DMS53 (cell line): ENCODE measurements at places on chromosomes 12 and 14.

GRCh38 chr12:105561546-105562198, 231.2 kb downstream of the C12orf75 start:
- DNase-seq = no peak

GRCh38 chr12:13986031-13986430, 4.6 kb upstream of the GRIN2B start:
- peak; percentile 53 for DNase-seq

- no peak for DNase-seq
These were observed 160.6 kb upstream of the FRMD6 start for GRCh38 chr14:51491036-51491545.

DNA sequence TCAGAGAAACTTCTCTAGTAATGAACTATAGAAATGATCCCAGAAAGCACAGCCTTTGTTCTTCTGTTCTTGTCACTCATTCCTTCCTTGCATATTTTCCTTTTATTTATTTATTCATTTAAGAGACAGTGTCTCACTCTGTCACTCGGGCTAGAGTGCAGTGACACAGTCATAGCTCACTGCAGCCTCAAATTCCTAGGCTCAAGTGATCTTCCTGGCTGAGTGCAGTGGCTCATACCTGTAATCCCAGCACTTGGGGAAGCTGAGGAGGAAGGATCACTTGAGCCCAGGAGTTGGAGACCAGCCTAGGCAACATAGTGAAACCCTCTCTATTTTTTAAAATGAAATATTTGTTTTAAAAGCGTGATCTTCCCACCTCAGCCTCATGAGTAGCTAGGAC, 11.5 kb downstream of the TECPR2 start:
- no peak for DNase-seq

GRCh38 chr12:61282790-61283575, 977.2 kb upstream of the USP15 start:
- DNase-seq = no peak

DNA sequence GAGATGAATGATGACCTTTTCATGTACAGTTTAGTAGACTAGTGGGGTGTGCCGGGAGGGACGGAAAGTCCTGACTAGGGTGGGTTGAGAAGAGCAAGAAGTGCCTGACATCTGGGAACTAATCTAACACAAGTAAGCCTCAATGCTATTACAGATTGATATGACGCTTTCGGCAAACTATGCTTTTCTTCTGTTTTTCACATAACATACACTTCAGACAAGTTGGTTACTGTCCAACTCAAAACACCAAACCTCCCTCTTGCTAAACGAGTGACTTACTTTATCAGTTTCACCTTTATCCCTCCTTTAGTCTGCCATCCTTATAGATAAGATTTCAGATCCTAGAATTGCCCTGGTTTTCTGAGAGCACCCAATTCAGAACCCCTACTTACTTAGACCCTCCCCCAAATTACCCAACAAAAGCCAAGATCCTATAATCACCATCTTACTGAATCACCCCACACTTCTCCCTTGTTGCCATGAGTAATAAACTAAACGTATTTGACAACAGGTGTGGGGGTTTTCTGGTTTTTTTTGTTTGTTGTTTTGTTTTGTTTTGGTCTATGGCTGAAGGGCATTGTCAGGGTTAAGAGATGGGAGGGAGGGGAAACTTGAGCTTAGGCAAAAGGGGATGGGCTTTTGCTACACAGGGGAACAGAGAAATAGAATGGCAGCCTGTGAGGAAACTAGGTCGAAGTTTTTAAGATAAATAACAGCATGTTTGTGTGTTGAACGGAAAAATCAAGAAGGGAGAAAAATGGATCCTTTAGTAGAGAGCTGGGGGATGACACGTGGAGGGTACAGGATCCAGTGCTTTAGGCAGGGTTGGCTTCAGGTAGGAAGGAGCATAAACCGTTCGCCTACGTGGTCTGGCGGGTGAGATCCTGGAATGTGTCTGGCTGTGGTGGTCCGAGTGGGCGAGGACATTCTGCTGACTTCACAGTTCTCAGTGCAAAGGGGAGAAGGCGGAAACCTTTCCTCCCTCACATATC, 6.1 kb upstream of the PSMA3 start:
- DNase-seq = peak; percentile 42

GRCh38 chr12:121827351-121828099, 23.7 kb downstream of the SETD1B start:
- DNase-seq = no peak

DNA sequence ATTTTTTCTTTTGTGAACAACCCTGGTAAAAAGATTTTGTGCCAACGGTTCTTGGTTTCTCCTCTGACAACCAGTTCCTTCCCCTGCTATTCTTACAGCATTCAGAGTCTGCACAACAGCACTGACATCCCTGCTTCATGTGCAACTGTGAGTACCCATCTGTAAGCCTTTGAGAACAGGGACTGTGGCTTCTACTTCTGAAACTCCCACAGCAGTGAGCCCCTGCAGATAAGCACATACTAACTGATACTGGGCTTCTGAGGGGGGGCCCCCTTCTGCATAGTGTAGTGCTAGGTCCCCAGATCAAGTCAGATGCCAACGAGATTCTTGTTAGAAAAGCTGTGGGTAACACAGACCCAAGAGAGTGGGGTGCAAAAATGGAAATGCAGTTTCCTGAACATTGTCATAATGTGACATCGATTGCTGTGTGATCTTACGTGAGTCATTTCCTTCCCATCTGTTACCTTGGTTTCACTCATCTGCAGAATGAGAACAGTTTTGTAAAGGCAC, 11.1 kb upstream of the NINJ2 start:
- peak; percentile 40 for DNase-seq

GRCh38 chr14:71597287-71597920, 334.8 kb upstream of the RGS6 start:
- DNase-seq = no peak

- DNase-seq = peak; percentile 94
These were observed 106.6 kb downstream of the PRICKLE1 start for GRCh38 chr12:42482748-42483520.

- DNase-seq = no peak
These were observed 91.9 kb downstream of the KIF26A start for GRCh38 chr14:104230119-104230815.

DNA sequence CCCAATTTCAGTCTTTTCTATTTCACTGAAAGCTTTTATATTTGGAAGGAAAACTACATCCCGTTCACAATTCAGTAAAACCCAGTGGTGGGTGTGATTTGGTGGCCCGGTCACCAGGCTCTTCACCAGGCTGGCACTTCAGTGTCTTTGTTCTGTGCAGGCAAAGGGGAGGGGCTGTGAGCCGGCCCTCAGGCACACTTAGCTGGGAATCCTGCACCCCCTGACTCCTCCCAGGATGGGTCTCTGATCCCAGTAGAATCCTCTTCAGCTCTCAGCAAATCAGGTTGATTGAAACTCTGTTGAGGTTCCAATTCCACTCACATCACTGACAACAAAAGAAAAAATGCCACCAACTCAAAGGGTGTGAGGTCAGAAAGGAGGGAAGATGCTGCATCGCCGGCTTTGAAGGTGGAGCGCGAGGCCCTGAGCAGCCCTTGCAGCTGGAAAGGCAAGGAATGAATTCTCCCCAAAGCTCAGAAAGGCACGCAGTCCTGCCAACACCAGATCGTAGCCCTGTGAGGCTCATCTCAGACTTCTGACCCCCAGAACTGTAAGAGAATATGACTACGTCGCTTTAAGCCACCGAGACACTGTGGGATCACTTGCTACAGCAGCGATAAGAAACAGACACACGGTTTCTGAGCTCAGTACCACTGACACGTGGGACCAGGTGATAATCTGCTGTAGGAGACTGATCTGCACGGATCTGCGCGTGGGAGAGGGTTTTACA, 166.6 kb downstream of the PIWIL1 start:
- no peak for DNase-seq

DNA sequence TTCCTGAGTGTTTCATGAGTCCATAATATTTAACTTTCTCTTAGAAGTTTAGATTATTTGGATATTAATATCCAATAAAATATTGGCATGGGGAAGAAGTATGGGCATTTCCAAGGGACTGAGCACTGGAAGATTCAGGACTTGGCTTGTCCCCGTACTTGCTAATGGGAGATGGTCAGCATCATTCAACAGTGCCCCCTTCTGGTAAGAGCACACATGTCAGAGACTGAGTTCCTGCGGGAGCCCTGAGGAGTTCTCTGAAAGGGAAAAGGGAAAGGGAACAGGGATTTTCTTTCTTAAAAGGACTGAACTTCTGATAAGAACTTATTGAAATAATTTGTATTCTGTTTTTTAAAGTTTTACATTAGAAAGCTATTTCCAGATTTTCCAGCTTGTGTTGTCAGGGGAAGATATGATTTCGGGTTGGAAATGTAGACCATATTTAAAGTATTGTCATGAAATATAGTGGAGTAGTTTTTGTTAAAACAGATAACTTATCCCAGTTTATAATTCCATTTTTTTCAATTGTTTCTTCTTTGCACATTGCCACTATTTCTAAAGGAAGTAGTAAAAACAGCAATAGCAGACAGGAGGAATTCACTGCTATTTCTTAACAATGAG, 59.8 kb upstream of the C12orf71 start:
- DNase-seq = peak; percentile 94

- DNase-seq = no peak
These were observed 133.2 kb downstream of the SLC35F4 start for GRCh38 chr14:57732463-57733285.

DNA sequence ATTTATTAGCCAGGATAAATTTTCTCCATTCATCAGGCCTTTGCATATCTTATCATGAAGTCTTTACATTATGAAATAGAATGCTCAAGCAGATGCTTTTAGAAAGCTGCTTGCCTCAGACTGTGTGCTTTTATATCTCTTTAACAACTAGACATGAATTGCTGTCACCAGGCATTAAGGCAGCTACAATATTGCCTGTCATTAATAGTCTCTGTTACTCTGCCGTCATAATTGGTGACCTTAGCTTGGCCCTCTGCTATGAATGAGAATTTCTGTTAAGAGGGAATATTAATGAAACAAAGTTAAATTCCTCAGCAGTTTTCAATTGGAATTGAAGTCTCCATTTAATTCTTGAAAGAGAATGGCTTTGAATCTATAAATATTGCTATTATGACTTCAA, 266.8 kb upstream of the MIS18BP1 start:
- no peak for DNase-seq

GRCh38 chr12:128794661-128795529, 28.9 kb downstream of the SLC15A4 start:
- DNase-seq = no peak

DNA sequence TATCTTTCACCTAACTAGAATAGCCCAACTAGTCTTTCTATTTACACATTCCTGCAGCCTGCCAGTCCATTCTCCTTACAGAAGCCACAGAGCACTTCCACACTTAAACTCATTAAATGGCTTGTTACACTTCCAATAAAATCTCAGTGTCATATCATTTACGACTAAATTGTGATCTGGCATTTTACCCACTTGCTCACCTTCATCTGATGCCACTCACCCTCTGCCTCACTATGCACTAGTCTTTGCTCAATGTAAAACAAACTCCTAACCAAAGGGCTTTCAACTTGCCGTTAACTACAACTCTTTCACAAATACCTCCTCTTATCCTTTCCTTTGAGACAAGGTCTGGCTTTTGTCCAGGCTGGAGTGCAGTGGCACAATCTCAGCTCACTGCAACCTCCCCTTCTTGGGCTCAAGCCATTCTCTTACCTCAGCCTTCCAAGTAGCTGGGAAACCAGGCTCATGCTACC, 24.1 kb downstream of the YAF2 start:
- DNase-seq = no peak

- no peak for DNase-seq
These were observed 71.3 kb upstream of the GPATCH2L start for GRCh38 chr14:76080471-76080870.

DNA sequence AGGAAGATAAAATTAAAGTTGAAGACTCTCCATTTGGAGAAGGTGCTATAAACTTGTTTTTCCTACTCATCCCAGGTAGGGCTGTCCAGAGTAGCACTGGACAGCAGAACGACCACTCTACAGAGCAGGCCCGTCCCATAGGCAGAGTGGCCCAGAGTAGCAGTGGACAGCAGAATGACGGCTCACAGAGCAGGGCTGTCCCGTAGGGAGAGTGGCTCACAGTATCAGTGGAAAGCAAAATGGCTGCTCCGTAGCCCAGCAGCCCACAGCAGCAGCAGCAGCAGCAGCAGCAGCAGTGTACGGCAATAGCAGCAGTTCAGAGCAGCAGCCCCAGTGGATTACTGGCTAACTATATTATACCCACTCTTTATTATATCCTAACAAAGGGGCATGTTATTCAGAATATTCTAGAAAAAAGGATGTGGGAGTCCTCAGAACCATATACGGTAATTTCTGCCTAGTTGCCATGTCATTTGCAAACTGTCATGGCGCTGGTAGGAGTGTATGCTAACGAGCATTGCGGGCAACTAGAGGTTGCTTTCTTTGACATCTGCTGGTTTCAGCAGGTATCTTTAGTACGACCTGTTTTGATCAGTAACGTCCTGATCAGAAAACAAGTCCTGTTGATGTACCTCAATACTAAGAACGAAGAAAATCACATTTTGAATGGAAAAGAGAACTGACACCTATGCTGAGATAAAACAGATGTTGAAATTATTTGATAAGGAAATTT, 567.3 kb downstream of the SLC16A7 start:
- no peak for DNase-seq

GRCh38 chr14:71244341-71244740, 337.1 kb downstream of the PCNX1 start:
- no peak for DNase-seq

DNA sequence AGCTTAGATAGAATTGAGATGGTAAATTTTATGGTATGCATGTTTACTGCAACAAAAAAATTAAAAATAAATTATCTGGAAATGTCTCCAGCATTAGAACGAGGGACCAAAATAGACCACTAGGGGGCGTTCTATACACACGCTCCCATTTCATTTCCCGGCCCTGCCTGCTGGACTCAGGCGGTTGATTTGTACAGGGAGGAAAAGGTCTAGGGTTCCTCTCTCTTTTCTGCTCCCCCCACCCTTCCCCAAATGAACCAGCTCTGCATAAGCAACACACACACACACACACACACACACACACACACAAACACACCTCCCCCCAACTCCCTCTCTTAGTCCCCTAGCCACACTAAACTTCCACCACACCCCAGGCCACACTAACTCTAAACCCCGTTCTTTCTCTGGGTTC, 7.8 kb upstream of the DTX1 start:
- peak; percentile 91 for DNase-seq

DNA sequence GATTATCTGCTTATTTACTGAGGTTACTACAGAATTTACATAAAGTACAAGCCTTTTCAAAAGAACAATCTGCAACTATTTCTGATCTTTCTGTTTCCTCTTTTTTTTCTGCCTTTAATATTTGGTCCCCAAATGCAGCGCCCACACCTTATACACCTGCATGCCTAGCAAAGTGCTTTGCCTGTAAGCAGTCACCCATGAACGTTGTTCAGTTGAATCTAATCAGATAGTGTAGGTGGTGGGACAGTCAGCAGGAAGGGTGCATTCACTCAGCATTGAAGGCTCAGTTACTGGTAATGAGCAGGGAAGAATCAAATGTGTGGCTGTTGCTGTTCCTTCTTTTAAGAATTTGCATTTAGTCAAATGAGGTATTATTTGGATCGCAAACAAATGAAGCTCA, 108.4 kb downstream of the GPR135 start:
- no peak for DNase-seq

DNA sequence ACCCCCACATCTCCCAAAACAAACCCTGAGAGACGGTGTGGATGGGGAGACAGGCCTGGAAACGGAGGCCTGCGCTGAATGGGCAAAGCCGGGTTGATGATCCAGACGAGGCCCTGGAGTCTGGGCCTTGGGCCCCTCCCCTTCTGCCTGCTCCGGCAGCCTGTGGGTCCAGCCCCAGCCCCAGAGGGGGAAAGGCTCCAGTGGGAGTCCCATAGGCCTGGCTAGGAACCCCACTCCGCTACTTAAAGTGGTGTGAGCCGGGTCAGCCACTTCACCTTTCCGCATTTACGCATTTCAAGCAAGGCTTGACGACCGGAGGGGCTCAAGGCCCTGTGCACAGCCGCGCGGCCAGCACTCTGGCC, 695 bp upstream of the TNFAIP2 start:
- no peak for DNase-seq
